ENCODE measurements at places on chromosomes 6 and 20.
A peak's percentile ranks its signal among the peaks of the same experiment; 100 is the strongest.

DNA sequence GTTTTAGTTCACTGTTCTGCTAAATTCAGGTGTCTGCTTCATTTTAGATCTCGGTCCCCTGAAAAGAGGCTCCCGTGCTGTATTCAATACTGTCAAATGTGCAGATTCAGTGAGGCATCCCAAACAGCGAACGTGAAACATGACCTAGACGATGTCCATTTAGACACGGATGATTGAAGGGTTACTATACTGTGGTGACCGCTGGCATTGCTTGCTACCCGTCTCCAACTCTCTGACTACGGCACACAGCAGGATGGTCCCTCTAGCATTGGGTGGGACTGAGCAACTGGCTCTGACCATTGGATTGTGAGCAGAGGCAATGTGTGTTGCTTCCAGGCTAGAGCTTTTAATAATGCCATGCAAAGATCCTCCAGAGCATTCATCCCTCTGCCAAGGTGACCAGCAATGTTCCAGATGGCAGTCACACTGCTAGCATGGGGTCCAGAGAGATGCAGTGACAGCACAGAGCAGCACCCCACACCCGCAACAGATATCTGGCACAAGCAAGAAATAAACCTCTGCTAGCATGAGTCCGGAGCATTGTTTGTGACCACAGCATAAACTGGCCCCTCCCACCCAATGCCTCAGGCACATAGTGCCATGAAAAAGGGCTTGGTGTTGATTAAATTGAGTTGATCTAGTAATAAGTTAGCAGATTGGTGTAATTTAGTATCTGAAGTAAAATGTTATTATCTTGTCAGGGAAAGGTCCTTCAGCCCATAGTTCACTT lies 9.0 kb downstream of the METTL24 start:
- DNase-seq: no peak

DNA sequence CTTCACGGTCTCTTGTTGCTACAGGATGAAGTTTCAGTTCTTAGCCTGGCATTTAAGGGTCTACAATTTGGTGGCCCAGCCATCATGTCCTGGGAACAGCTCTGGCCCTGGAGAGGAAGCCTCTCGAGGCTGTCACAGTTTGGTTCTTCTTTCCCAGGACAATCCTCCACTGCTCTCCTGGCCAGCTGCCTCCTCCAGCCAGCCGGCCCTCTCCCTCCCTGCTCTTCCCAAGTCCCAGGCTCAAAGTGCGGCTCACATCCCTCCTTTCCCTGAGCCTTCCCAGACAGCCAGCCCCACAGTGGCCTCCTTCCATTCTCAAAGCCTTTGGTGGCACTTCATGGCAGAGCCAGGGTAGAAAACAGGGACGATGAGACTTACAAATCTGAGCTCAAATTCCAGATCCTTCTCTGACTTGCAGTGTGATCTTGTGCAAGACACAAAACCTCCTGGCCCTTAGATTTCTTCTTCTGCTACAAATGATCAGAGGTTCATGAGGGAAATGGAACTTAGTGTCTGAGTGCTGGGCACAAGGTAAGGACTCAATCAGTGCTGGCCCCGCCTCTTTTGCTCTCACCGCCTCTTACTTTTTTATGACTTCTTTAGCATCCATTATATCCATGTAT lies 223.8 kb upstream of the ECI2 start:
- no peak for DNase-seq

DNA sequence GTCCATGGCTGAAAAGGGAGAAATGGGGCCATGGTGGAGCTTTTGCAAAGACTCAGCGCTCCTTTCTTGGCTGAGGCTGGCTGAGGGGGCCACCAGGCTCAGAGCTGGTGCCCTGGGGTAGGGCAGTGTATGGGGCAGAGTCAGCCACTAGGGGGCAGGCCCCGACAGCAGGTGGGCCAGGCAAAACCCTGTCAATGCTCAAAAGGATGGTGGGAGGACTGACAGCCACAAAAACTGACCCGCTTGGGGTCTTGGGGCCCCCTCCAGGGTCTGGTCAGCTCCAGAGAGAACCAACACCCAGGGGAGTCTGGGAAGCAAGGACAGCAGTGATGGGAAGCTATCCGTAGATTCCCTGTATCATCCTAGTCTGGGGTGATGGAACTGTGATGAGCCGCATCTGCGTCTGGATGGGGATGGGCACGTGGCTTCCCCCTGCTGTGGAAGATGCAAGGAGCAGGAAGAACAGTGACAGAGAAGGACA lies 306.9 kb downstream of the DHX35 start:
- DNase-seq: peak; percentile 17

GRCh38 chr20:5742041-5742440 lies 8.2 kb upstream of the SHLD1 start:
- DNase-seq: no peak

- DNase-seq: no peak
Measured at GRCh38 chr6:127517693-127518092, 1.4 kb downstream of the MTCL3 start.

- DNase-seq: no peak
Measured at GRCh38 chr20:37316116-37316774, 26.8 kb downstream of the MANBAL start.

- DNase-seq: no peak
Measured at GRCh38 chr6:158843751-158844683, 24.8 kb upstream of the EZR start.

- peak; percentile 7 for DNase-seq
Measured at GRCh38 chr6:152575621-152576150, 61.5 kb downstream of the SYNE1 start.

DNA sequence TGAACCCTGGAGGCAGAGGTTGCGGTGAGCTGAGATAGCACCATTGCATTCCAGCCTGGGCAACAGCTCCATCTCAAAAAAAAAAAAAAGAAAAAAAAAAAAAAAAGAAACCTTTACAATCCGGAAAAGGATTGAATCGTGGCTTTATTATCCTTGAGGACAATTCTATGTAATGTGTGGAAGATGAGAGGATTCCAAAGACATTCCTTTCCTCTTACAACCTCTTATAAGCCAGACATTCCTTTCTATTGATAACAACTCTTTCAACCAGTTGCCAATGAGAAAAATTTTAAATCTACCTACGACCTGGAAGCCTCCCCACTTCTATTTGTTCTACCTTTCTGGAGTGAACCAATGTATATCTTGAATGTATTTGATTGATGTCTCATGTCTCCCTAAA lies 91.2 kb upstream of the EEF1E1 start:
- peak; percentile 67 for DNase-seq

GRCh38 chr6:90689172-90689571 lies 102.3 kb upstream of the MAP3K7 start:
- no peak for DNase-seq

DNA sequence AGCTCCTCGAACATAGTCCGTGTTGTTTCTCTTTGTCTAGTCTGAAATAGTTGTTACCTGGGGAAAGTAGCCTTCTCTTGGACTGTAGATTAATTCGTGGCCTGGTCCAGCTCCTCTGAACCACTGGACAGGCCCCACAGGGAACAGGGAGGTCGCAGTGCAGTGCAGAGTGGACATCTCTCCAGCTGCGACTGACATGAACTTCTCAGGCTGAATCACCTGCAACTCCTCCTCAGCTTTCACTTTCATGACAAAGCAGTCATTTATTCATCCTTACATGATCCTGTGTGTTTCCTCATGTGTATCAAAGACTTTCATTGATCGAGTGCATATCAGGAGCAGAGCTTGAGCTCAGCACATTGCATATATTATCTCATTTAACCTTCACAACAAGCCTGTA lies 19.1 kb upstream of the SIRPG start:
- DNase-seq: no peak

DNA sequence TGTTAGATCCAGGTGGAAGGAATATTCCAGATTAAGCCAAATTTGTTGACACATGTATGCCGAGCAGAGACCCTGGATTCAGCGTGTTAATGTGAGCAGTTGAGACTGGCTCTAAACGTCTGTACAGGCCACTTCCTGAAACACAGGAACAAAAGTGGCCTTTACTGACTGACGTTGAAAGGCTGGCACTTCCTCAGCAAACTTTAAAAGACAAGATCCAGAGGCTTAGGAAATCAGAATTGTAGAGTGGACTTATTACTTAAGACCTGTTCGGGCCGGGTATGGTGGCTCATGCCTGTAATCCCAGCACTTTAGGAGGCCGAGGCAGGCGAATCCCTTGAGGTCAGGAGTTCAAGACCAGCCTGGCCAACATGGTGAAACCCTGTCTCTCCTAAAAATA lies 125.7 kb upstream of the ARID1B start:
- DNase-seq: no peak

DNA sequence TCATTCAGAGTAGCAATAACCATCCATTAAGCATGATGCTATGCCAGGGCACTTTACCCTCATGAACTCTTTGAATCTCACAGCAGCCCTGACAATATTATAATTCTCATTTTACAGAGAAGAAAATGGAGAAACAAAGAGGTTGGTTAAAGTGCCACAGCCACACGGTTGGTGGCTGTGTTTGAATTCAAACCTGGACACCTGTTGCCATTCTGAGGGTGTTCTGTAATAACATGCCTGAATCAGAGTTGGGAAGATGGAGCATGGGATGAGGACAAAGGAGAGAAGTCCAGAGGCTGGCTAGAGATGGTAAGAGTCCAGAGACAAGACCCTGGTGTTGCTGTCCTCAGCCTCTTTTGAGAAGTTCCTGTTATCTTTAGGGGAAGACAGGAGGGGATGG lies 127.7 kb downstream of the DHX35 start:
- no peak for DNase-seq

DNA sequence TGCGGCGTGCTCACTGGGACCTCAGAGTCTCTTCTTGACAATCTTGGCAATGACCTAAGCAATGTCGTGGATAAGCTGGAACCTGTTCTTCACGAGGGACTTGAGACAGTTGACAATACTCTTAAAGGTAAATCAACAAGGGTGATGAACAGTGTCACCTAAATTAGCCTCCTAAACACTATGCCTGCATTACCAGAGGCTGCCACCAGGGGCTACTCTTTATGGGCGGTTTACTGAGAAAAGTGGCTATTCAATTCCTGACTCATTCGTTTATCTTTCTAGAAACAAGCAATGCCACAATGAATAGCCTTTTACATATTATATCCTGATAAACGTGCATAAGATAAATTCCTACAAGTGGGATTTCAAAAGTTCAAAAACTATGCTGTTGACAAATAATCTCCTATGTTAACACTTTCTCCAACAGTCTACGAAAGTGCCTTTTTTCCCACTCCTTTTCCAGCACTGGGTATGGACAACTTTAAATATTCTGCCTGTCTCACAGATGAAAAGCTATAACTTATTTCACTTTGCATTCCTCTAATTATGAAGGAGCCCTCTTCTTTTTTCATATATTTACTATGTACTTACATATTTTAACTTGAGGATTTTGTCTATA lies 1.3 kb downstream of the BPIFA2 start:
- no peak for DNase-seq

GRCh38 chr6:142385352-142385751 lies 83.5 kb downstream of the ADGRG6 start:
- DNase-seq: no peak

GRCh38 chr6:165626711-165627110 lies 36.3 kb downstream of the PDE10A start:
- no peak for DNase-seq

DNA sequence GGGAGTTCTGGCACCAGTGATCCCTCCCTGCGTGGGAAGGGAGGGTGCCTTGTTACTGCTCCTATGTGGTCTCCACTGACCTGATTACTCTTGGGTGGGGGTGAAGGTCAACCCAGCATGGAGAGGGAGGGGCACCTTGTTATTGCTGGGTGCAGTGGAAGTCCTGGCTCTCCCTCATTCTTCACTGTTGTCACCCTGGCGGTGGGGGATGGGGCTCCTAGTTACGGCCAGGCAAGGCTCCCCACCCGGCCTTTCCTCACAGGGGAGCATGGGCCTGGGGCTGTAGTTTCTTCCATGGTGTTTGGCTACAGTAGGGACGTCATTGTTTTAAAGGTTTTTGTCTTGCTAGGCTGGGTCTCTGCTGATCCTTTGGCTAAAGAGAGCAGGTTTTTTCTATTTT lies 40.8 kb downstream of the PACSIN1 start:
- no peak for DNase-seq

DNA sequence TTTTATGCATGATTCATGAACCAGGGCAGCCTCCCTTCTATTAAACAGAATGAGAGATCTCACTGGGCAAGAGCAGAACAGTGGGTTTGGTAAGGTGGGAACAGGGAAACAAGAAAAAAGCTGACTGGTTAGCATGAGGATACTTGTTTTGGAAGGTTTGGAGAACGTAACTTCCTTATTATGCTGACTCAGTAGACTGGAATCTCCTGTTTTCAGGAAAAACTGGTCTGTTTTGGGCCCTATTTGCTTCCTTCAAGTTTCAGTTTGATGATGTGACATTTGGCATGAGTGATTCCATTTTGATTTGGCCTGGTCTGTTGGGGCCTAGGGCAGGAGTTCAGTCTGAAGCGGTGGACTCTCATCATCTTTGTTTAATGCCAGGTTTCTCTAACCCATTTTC lies 172.0 kb downstream of the MYLK4 start:
- no peak for DNase-seq

DNA sequence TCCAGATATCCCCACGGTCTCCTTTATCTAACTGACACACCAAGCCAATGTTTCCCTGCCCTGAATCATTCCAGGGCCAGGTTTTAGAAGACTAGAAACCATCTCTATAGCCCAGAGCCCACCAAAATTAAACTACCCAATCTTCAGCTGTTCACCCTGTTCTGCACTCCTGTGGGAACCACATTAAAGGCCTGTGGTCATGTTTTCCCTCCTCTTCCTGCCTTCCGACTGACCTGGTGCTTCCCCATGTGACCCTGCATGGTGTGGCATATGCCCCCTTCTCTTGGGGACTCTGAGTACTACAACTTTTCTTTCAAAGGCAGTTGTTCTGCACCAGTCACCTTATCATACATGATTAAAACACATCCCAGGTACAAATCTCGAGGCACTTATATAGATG lies 155.0 kb downstream of the TMEM200A start:
- no peak for DNase-seq

GRCh38 chr6:85449818-85450759 lies at the start of gene NT5E:
TSS of gene NT5E (plus strand) at chr6:85450083. CDS start at chr6:85450140, 57 bp downstream.
- peak; percentile 82 for DNase-seq

DNA sequence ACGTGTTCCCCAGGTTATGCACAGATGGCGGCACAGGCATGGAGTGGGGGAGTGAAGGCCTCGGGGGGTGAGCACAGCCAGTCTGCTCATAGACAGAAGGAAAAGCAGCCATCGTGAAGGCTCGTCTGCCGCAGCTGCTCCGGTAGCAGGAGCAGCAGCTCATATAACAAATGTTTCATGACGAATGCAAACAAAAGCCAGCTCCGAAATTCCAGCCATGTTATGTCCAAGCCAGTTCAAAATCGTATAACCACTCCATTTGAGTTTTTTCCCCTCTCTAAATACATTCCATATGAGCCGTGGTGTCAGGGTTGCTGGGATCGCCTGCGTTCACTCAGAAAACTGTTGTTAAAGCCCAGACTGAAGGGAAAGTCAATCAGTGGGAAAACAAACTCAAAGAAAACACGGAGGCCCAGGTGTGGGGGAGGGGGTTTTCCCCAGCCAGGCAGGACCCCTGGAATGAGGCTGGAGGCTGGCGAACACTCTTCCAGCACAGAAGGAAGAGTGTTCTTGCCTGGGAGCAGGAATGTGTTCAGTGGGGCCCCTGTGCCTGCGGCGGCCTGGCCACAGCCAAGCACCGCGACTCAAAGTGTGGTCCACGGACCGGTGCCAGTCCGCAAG lies 280.4 kb upstream of the TAB2 start:
- DNase-seq: no peak

GRCh38 chr6:13953061-13953705 lies 28.4 kb downstream of the RNF182 start:
- peak; percentile 11 for DNase-seq
